Stimulated activated CD4-positive, alpha-beta T cell treated with anti-CD3 and anti-CD28 coated beads, Interleukin-1b, Interleukin-23, amount 100 ng/mL, for 1 hour (primary cell): ENCODE measurements at places on chromosomes 3 and 15.

GRCh38 chr3:108064293-108064887 lies 26.4 kb downstream of the CD47 start:
- DNase-seq: no peak

DNA sequence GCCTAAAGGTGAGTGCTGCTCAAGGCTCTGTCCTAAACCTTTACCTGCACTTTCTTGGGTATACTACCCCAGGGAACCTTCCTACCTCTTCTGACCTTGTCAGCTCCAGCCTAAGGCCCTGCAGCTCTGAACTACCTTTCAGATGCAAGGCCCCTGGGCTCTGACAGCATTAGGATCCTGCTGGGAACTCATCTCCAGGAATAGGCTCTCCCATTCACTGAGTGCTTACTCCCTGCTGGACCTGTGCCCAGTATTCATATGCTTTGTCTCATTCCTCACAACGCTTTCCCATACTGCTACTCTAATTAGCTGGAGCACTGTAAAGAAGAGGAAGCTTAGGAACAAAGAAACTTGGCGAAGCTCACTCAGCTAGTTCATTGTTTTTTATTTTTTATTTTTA lies 53.8 kb upstream of the RAB6B start:
- no peak for DNase-seq

- no peak for DNase-seq
Measured at GRCh38 chr3:42229942-42230688, 35.9 kb downstream of the CCK start.

- no peak for DNase-seq
Measured at GRCh38 chr3:54817628-54818027, 110.2 kb downstream of the LRTM1 start.

DNA sequence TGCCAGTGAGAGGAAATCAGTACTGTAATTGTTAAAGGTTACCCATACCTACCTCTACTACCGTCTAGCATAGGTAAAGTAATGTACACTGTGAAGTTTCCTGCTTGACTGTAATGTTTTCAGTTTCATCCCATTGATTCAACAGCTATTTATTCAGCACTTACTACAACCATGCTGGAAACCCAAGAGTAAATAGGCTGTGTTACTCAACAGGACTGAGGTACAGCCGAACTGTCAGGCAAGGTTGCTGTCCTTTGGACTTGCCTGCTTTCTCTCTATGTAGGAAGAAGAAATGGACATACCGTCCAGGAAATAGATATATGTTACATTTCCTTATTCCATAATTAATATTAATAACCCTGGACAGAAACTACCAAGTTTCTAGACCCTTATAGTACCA lies 265.5 kb downstream of the NR2F2 start:
- no peak for DNase-seq

DNA sequence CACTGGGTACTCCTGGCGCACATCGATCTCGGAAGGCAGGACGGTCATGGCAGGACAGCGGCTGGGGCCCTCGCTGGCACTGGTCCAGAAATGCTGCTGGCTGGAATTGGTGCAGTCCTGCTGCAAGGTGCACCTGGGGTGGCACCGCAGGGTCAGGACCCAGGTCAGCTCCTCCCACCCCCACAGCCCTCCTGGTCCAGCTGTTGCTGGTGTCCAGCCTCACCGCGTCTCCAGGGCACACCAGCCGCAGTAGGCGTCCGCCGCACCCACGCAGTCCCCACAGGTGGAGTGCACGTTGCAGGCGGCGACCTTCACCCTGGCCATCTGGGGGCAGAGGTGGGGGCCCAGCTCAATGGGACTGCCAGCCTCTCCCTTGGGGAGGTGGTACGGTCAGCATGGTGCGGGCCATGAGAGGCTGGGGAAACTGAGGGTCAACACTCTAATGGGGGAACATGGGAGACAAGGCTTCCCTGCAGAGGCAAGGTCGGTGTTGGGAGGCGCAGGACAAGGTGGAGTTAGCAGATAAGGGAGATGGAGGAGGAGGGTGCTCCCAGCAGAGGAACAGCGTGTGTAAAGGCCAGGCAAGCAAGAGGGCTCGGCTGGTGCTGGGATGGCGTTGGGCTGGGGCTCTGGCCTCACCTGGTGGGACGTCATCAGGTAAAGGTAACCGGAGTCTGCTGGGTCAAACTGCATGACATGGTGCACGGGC lies 20.4 kb downstream of the PLXND1 start:
- no peak for DNase-seq

- no peak for DNase-seq
Measured at GRCh38 chr15:44554934-44555723, 18.2 kb downstream of the EIF3J start.

GRCh38 chr15:85361323-85361722 lies 19.1 kb upstream of the AKAP13 start:
- DNase-seq: no peak

GRCh38 chr3:112519424-112520001 lies 20.2 kb upstream of the BTLA start:
- no peak for DNase-seq

- DNase-seq: no peak
Measured at GRCh38 chr15:36230776-36231175, 348.6 kb upstream of the CDIN1 start.

DNA sequence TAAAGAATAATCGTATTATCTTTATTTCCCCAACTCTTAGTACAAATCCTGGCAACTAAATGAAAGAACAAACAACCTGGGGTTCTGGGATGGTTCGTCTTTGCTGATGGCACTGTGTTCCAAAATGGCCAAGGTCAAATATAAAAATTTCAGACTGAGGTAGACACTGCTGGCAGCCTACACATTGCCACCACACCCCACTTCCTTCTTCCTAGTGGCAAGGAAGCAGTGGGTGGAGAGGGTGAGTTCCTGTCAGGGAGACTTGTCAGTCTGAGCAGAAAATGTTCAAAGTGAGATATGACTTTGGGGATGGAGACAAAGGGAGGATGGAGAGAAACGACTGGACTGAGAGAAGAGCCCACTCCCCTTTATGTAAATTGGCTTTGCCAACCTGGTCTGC lies 69.6 kb downstream of the LMCD1 start:
- DNase-seq: no peak

DNA sequence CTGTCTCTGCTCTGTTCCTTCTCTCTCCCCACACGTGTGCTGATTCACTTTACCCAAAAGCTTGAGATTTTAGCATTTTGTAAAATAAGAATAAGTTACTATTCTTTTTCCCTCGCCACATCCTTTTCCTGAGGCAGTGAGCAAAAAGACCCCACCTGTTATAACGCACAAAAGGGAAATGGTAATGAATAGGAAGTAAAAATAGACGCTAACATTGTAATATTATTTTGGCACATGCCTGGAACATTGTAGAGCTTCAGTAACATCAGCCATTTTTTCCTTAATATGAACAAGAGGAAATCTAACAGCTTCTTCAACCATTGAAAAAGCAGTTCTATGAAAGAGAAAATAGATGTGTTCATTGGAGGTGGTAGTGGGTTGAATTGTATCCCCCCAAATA lies 40.5 kb downstream of the CD200 start:
- no peak for DNase-seq
